ENCODE measurements at places on chromosomes 1 and 21.

DNA sequence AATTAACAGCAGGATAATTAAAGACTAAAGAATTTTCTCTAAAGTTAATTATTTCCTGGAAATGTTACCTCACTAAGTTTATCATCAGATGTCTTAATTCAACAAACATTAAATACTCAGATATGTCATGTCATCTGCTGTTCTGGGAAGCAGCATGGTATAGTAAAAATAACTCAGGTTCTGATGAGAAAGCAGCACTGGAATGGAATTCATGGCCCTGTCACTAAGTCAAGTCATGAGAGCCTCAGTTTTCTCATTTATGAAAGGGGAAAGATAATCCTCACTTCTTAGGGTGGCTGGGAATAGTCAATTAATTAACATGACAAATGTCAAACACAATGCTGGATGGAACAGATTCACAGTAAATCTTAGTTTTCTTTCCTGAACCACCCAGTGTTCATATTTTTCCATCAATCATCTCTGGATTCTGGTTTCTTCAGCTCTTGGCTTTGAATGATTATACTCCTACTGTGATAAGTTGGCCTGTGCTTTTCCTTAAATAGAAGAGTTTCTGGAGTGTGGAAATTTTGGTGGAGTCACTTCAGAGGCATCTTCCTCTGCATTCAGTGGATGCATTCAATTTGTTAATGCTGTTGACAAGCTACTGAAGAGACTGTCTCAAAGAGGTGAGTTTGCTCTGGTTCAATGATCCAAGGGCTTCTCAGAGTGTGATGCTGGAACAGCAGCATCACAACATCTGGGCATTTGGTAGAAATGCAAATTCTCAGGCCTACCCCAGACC lies 319.4 kb downstream of the KCNH1 start:
- DNase-seq: no peak

- no peak for DNase-seq
Measured at GRCh38 chr1:89631816-89632656, 884 bp upstream of the LRRC8C start.

- no peak for DNase-seq
Measured at GRCh38 chr1:45928486-45929205, 125.2 kb downstream of the MAST2 start.

GRCh38 chr1:160710517-160711252 lies 937 bp downstream of the CD48 start:
- DNase-seq: no peak

DNA sequence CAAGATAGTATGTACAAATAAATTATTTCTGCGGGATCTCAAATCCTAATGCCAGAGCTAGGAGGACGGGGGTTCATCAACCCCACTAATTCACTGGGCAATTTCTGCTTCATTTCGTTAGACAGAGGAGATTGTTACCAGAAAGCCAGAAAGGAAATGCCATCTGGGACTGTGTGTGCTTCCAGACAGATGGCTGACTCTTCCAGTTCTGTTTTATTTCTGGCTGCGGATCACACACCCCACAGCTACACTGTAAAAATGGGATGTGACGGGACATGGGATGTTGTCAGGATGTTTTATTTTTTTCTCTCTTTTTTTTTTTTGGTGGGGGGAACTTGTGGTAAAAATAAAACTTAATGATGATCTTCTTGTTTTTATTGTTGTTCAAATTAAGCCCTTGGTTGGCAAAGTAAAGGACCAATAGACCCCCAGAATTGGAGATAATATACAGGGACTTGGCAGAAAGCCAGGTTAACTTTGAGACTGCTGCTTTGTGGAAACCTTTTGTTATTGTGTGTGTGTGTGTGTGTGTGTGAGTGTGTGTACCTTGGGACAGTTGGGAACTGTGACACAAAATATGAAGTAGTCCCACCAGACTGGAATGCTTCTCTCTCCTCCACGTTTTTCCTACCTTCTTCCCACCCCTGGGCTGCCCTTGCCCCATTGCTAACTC lies 114.5 kb downstream of the NUF2 start:
- DNase-seq: no peak

GRCh38 chr21:37431243-37431642 lies 64.7 kb downstream of the DYRK1A start:
- DNase-seq: no peak

DNA sequence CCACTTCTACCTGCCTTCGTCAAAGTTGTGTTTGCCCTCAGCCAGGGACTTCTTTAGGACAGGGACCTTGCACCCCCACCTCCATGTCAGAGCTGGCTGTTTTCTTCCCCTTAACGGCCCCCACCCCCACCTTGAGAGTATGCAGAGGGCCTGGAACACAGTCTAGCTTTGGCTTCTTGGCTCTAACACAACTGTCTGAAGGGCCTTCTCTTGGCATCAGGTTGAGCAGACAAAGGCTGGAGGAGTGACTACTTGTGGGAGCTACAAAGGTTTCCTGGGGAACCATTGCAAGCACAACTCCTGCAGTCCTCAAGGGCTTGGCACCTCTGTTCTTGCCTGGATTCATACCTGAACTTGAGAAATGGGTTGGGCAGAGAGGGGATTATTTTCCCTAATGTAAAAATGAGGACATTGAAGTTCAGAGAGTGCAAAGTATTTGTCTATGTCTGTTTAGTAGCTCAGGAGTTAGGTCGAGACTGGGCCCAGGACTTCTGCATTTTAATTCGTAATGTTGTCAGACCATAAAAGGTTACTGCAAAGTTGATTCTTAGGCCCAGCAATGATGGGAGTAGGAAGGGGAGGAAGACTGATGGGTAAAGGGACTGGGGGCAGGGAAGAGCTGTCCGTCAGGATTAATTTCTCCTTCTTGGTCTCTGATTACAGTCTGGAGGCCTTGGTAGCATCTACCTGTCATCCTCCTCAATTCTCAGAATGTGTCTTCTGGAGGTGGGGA lies 2.6 kb downstream of the CYP4B1 start:
- DNase-seq: no peak

- no peak for DNase-seq
Measured at GRCh38 chr1:236133802-236134201, 8.5 kb upstream of the GPR137B start.

GRCh38 chr1:231264642-231265041 lies 23.6 kb downstream of the GNPAT start:
- DNase-seq: no peak

- DNase-seq: no peak
Measured at GRCh38 chr1:104402178-104402577, 652.5 kb downstream of the AMY1C start.

- DNase-seq: no peak
Measured at GRCh38 chr1:94701796-94702441, 118.2 kb upstream of the SLC44A3 start.

DNA sequence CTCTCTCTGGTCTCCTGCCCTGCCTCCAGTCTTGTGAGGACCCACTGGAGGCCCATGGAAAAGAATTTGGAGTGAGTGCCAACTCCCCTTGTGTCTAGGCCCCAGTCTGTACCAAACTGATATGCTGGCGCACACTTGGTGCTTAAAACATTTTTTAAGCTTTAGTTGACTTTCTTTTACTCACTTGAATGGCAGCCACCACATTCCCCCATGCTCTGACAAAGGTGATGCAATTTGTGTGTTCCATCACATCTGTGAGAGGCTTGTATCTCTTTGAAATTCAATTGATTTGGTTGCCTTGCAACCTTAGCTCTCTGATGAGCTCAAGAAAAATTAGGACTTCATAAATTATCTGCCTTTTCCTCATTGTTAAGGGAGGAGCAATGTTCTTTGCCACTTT lies 30.5 kb upstream of the WDTC1 start:
- DNase-seq: no peak

DNA sequence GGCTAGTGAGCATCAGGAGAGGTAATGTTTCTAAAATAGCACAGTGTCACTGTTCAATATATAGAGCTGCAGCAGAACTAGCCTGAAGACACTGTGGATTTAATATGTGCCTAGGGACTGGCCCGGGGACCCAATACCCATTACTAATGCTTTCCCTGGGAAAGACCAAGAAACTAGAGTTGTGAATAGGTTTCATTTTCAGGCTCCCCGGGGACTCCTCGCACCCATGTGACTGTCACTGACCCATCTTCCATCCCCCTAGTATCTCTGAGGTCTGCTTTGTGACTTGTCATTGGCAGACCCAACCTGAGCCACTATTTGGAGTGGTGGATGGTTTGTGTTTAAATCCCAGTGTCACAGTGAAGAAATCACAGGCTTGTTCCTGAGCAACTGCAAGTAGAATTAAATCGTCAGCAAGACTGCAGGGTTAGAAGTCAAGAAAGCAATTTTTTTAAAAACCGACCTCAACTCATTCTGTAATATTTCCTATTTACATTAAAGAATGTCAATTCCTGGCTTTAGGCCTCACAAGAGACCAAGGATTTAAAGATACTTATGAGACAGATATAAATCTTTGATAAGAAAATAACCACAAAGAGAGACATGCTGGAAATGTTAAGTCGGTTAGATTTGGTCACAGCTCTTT lies 130.0 kb upstream of the TNR start:
- DNase-seq: no peak

- peak; percentile 37 for DNase-seq
Measured at GRCh38 chr1:84959294-84959693, 37.6 kb downstream of the MCOLN2 start.

- DNase-seq: no peak
Measured at GRCh38 chr1:152965853-152966252, 4.6 kb upstream of the SPRR4 start.

All from activated CD4-positive, alpha-beta T cell treated with anti-CD3 and anti-CD28 coated beads, Interleukin-2, amount 50 U/mL, for 24 hours (primary cell).